ENCODE measurements at places on chromosomes 6 and 20. TPM values are rescaled to one million over a fixed set of nuclear protein-coding genes. Genes with fewer than 3 reads are reported as not detected.

DNA sequence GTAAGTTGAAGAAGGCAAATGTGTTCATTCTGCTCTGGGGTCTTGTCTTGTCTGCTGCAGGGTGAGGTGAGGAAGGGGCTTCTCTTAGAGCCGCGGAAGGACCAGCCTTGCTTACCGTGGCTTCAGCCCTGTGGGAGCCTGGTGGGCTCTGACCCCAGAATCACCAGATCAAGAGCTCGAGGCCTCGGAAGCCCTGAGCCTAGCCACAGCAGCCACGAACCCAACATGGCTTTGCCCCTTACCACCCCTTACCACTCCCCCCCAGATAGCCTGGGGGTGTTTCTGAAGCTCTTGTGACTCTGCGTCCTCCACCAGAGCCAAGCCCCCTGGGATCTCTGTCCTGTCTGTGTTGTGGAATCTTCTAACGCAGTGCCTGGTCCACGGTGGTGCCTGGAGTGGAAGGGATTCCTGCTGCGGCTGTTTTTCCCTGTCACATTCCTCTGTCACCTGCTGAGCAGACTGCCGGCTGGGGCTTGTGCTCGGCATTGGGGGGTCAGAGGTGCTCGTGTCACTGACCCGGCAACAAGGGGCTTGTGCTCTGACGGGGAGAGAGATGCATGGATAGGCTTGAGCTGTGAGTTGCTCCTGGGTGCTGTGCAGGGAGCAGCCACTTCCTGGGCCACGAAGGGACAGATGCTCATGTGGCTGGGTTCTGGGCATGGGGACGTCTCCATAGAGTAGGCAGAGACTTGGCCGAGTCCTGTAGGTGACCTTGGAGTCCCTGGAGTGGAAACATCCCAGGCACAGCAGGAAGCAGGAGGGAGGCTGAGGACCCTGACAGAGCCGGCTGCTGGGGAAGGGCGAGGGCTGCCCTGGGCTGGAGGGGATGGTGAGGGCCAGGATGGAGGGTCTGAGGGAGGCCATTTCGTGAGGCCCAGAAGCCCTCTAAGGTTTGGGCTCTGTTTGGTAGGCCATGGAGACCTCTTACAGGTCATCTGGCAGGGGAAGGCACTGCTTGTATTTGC is 316.0 kb downstream of the QKI start:
- no peak for DNase-seq

The PPP1R14C gene
- 1.8 TPM for polyA plus RNA-seq

- DNase-seq = peak; percentile 25
Observed at GRCh38 chr20:7980332-7981046, 39.1 kb downstream of the TMX4 start.

DNA sequence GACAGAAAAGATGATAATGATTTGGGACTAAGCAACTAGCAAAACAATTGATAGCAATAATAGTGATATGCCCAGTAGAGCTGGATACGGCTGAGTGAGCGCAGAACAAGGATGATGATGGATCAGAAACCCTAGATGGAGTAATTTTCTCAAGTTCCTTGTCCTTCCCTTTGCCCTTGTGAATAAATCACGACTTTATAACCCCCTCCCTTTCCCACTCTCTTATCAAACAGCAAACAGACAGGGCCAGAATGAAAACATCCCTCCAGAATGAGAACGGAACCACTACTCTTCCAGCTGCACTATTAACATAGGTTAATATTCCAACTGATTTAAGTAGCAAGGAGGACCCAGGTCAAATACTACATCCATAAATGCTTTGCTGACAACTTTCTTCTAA is 1.3 kb upstream of the MTFR2 start:
- DNase-seq = no peak

DNA sequence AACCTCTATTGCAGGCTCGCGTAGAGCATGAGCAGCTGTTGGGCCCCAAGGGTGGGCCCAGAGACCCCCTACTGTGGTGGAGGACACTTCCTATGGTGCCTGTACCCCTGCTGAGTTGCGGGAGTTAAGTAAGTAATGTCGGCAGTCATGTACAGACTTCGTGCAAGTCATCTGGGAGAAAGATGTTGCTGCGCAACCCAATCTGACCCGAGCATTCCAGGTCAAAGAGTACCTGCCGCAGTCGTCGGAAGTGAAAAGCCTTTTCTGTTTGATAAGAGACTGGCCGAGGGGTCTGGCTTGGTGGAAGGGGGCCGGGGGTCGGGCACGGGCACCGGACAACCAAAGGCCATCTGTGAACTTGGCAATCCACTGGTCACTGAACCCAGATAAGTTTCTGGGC is 44.3 kb downstream of the OR2B6 start:
- no peak for DNase-seq

The TNFAIP3 gene
- polyA plus RNA-seq = 2.1 TPM

- DNase-seq = peak; percentile 47
Observed at GRCh38 chr6:33634161-33634727, 13.1 kb downstream of the ITPR3 start.

The NAPB gene
- polyA plus RNA-seq = 60.1 TPM

Data from brain (organoid and tissue), 16 donors.